ENCODE measurements at places on chromosomes 2 and 18.

DNA sequence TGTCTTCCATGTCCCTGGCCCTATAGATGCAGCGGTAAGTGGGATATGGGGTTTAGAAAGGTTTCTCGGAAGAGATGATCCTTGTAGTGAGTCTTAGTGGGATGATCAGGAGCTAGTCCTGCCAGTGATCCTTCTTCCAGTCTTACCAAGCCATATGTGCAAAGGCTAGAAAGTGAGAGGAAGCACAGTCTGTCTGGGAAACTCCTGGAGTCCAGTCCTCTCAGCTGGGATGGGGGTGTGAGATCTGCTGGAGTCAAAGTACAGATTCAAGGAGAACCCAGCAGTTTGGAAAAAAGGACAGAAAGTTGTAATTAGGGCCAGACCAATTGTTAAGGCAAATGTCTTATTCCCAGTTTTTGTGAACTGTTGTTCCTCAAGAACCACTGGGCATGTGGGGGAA is 83.3 kb downstream of the LIMS1 start:
- DNase-seq, result no peak

DNA sequence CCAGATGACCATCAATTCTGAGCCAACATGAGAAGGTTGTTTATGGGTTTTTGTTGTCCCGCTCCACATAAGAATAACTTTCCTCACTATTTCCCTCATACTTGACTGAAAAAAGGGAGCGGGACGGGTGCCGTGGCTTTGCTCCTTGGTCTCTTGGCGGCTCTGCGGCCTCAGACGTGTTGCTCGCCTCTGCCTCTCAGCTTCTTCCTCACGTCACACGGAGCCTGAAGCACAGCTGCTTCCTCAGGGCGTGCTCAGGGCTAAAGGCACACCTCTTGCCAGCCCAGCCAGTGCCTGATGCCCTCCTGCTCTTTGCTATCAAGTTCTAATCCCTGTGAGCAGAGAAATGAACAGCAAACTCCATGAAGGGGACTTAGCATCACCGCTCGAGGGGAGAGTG is 17.9 kb upstream of the ID2 start:
- DNase-seq, result peak; percentile 21

DNA sequence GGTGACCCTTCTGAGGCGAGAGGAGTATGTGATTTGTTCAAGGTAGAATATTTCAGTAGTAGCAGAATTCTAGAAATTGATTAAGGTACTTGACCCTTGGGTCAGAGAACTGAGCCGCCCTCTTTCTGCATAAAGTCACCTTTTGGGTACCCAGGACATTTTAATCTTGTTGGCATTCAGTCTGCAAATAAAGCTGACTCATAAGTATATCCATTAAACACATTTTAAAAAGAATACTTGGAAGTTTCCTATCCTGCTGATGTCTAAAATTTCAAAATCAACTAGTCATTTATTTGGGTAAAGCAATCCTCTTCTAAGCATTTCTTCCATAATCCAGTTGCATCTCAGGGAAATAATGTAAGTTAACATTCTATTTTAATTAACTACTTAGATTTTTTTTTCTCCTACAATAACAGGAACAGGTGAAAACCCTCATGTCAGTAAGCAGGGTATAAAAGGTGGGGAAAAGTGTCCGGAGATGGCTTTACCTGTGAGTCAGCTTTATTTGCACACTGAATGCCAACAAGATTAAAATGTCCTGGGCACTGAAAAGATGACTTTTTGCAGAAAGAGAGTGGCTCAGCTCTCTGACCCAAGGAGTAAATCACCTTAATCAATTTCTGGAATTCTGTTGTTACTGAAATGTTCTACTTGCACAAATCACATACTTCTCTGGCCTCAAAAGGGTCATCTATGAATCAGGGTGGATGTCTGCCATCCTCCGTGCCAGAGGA is 78.7 kb upstream of the ITGA6 start:
- no peak for DNase-seq

DNA sequence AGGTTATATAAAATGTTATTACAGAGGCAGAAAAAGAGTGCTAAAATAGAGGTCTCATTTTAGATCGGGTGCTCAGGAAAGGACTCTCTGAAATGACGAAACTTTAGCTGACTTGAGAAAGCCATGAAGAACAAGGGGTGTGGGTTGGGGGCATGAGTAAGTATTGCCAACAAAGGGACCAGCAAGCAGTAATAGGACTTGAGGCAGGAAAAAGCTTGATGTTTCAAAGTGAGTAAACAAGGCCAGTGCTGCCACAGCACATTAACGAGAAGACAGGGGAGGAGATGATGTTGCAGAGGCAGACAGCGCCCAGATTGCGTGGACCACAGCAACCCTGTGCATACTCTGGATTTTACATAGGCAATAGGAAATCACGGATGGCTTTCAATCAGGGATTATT is 318.8 kb downstream of the ZEB2 start:
- no peak for DNase-seq

- no peak for DNase-seq
These were observed 29.6 kb upstream of the ALPP start for GRCh38 chr2:232348936-232349335.

- DNase-seq, result peak; percentile 64
These were observed 146.3 kb downstream of the RTN4 start for GRCh38 chr2:54903736-54904554.

- no peak for DNase-seq
These were observed 134.3 kb upstream of the DSEL start for GRCh38 chr18:67650686-67651385.

- no peak for DNase-seq
These were observed 483.3 kb downstream of the PLCL1 start for GRCh38 chr2:198287706-198288105.

DNA sequence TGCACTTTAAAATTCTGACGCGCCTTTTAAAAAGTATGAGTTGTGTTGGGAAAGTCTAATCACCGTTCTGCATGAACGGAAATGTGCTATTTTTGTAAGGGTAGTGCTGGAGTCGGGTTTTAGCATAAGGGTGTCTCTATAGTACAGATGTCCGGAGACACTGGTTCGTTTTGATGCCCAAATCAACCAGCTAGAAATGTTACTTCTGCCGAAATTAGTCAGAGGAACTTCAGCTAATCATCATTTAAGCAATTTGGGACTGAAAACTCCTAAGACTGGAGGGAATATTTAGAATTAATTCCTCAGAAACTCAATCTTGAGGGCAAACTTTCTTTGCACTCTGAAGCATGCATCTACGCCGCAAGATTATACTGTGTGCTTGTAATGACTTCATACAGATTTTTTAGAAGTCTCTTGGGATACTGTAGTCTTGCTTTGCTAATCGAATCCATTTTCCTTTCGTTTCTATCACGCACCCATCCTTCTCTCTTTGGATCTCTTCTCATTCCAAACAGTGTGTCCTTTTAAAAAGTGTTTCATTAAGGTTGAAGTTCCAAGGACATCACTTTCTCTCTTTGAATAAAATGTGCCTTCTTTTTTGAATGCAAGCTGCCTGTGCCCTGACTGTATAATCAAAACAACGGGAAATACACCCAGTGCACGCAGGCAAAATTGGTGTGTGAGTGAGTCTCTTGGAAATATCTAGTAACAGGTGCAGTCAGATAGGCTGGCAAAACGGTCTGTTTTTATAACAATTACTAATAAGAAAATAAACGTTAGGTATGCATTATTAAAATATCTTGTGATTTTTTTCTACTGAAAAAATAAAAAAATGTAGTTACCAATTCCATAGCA is 270.9 kb upstream of the TCF4 start:
- DNase-seq, result no peak

All from GDM1 (cell line).